ENCODE measurements at places on chromosomes 5 and 9.

GRCh38 chr5:139666551-139666950, 18.4 kb downstream of the CXXC5 start:
- DNase-seq: no peak

- DNase-seq: no peak
Measured at GRCh38 chr5:148922606-148923005, 96.2 kb downstream of the ADRB2 start.

DNA sequence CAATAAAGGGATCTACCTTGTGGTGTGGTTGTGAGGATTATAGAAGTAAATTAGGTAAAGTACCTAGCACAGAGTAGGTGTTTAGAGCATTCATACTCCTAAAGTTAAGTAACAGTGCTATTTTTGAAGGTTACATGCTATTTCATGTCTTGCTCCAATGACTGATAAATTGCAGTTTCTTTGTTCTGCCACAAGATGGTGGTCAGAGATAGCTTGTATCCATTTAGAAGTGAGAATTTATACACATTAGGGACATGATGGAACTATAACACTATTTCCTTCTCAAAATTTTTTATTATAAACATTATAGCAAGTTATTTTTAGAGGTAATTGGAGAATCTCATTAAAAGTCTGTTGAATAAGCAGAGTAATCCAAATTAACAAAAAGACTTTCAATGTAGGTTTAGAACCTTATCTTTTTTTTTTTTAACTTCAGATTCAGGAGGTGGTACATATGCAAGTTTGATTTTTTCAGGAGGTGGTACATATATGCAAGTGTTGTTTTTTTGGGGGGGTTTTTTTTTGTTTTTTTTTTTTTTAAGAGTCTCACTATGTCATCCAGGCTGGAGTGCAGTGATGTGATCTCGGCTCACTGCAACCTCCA, 17.1 kb downstream of the MTREX start:
- DNase-seq: no peak

GRCh38 chr5:139342423-139342723, 719 bp downstream of the PAIP2 start:
- DNase-seq: no peak

DNA sequence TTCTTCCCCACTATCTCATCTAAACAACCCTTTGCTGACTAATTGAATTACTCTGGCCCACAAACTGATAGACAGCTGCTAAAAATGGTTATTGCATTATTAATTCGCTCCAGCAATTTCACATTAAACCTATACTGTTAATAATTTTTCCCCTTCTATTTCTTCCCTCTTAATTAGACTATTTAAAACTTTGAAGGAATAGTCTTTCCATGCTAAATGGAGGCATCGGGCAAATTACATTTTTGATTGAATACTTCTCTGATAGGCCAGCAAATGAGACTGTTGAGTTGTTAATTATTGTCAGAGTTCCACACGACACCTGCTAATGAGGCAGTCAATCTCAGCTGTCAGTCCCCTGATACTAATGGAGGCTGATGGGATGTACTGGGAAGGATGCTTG, 242.5 kb downstream of the TRIM32 start:
- DNase-seq: no peak

DNA sequence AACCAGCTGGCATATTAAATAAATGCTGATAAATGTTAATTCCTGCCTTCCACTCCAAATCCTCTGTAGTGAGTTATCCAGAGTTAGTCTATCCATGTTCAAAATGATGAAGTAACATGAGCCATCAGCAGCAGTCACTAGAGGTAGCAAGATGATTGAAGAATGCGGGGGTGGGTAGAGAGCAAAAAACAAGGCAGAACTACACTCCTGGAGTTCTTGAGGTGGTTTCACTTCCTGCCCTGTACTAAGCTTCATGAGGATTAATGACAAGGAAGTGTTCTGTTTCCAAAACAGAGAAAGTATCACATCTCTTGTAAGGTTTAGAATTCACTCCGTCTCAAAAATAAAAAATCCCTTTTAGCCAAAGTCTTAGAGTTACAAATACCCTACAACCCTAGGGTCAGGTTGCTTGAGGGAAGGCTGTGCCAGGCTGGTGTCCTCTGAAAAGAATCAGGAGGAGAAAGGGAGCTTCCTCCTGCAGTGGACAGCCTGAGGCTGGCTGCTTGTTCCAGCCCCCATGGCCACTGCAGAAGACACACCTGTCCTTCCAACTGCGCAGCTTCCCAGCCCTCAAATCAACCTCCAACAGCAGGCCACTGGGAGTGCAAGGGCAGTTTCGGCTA, 180.2 kb downstream of the DENND1A start:
- no peak for DNase-seq

DNA sequence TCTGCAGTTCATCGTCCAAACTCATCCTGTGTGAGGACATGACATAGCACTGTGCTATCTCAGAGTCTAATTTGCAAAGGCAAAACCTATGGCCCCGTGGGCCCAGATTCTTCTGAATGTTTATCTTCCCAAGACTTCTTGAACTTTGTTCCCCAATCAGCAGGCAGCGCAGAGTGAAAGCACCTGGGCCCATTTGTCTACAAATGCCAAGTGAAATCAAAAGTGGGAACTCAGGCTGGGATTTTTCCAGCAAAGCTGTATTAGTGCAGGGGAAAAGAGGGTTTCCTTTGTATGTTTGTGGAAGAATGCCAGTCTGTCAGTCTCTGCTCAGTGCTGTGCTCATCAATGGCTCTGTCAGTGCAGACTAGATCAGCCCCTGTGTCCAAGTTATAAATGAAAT, 55.8 kb downstream of the FOXD1 start:
- DNase-seq: no peak

GRCh38 chr9:99399474-99399873, 177.4 kb downstream of the SEC61B start:
- DNase-seq: no peak

DNA sequence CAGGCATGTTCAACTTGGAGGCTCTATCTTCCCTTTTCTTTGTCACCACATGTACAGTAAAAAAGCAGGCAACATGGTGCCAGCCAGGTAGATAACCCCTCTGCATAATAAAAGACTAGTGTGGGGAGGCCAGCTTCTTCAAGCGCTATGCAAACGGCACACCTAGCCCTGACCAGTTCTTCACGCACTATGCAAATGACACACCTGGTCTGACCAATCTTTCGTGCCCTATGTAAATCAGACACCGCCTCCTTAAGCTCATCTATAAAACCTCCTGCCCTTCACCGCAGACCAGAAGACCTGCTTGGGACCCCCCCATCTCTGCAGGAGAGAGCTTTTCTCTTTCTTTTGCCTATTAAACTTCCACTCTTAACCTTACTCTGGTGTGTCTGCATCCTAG, 28.1 kb upstream of the UGCG start:
- no peak for DNase-seq

DNA sequence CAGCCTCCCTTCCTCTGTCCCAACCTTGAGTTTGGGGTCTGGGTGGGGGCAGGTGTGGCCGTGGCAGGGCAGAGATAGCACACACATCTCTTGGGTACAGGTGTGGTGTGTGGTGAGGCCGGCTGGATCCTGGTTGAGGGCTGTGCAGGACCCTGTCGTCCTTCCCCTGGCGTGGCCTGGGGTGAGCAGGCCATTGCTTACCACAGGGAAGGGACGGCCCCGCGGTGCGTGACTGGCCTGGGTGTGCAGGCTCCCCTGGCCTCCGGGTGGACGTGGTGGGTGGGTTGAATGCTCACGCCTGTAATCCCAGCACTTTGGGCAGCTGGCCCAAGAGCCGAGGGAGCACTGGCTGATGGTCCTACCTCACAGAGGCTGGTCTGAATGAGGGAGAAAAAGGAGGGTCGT, 1.2 kb downstream of the ARRDC1 start:
- no peak for DNase-seq
